ENCODE measurements at places on chromosomes 3 and 15.

DNA sequence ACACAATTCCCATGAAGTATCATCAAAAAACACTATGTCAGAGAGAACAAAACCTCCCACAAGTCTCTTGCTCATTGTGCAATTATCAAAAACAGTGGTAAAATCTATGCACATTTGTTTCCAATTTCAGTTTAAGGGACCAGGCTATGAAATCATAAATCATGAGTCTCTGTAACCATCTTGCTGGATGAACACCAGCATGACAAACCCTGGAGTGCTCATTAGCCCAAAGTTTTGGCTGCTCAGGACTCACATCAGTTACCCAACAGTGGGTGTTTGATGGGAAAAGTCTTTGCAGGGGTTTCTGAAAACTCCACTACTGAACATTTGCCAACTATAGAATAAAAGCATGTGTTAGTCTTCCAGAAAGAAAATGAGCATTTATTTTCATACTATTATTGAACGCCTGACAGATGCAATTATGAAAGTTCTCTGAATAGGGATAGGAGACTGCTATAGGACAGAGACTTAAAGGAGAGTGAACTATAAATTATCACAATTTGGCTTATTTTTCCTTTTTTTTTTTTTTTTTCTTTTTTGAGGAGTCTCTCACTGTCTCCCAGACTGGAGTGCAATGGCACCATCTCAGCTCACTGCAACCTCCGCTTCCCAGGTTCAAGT, 240.8 kb upstream of the KCNMB2 start:
- no peak for DNase-seq

DNA sequence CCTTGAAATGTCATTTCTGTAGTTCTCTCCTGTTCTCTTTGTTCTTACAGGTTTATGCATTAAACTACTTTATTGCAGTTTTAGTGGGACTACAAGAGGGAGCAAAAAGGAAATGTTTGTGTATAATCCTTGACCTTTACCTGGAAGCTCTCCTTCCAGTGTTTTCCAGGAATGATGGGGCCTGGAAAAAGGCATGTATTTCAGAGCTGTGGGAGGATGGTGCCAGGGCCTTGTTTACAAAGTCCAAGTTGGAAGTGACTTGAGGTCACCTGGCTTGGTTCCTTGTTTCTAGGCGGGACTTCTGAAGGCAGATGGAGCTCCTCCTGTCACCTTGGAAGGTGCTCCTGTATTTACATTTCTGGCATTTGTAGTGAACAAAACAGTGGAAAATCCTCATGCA, 15.1 kb downstream of the ACVR2B start:
- no peak for DNase-seq

- no peak for DNase-seq
These were observed 148.7 kb upstream of the TGFBR2 start for GRCh38 chr3:30457726-30458125.

DNA sequence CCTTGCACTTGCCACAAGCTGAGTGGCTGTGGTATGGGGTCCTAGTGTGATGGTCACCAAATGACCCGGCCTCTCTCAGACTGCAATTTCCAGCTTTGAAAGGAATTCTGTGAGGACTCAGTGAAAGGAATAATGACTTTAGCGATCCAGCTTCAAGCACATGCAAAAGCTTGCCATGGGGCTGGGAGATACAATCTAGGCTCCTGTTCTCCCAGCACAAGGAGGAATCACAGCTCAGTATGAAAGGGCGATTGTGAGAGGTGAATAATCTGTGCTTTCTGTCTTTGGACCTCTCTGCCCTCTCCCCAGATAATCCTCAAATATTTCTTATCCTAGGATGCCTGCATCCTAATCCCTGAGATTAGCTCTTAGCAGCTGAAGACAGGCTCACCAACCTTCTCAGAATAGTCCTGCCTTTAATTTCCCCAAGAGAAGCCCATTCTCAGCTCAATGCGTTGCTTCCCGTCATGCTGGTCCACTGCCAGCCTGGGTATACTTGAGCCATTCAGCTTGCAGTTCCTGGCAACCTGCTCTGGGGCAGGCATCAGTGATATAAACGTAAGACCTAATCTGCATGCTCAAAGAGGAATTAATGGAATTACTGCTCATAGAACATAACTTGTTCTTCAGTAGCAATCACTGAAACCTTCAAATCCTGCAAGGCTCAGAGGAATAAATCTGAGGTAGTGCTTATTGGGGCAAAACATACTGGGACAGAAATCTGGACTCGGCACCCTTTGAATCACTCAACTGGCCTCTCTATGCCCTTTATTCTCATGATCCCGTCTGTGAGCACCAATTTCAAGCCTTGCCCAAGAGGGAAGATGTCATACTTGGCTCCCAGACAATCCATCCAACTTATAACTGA, 15.1 kb downstream of the TLNRD1 start:
- no peak for DNase-seq

DNA sequence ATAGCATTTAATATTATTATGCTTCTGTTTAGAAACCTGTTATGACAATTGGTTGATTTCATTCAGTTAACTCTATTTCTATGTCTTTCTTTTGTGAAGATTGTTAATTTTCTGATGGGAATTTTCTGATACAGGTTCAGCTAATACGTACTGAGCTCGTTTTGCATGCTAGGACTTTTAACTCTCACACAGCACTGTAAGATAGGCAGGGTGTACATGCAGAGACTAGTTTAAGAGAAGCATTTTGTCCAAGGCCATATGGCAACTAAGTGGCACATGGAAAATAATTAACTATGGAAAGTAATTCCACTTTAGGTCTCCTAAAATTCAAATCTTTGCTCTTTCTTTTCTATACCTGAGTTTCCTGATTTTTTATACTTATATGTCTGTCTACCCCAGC, 81.9 kb downstream of the IL1RAP start:
- no peak for DNase-seq

All from HL-60 (cell line).